ENCODE measurements at places on chromosomes 5 and 9.

DNA sequence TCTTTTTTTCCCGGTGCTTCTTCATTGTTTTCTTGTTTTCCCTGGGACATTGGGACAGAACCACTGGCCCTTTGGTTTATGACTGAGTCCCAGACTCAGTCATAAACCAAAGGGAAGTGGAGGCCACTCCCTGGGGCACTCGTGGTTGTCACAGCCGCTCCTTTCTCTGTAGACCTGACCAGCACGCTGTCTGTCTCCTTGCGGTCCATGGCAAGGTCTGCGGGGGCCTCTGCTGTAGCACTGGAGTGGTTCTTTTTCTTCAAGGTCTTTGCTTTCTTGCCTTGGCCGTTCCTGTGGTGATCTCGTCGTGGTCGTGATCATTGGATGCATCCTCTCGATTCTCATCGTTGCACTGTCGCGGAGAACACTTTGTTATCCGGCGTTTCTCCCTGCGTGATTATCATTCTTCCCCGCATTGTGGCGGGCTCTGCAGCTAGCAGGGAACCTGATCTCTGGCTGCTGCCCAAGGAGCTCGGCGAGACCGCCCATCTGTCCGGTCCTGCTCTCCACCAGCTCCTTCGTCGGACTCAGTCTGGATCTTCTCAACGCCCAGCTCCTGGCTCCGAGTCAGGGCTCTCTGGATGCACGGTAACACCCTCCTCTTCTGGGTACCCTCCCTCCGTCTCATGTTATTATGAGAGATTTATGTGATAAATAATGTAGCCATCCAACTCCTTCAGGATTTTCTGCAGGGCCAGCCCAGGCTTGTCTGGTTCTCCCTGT is 43.5 kb upstream of the MPDZ start:
- no peak for DNase-seq

DNA sequence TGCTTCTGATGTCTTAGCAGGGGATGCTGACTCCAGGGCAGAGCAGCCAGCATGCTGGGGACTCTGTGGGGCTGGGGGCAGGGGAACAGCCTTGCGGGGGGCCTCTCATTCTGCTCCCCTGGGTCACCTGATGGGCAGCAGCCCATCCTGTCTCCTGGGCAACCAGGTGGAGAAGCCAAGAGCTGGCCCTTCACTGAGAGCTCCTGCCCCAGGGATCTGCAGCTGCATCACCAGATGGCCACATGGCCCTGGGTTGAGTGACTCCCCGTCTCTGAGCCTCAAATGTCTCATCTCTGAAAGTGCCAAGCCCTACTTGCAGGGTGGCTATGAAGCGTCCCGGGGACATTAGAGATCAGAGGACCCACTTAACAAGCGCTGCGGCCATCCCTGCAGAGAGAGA is 49.1 kb downstream of the LRSAM1 start:
- DNase-seq: no peak

- DNase-seq: no peak
Measured at GRCh38 chr9:32218100-32218767, 166.2 kb upstream of the ACO1 start.

- no peak for DNase-seq
Measured at GRCh38 chr5:115749016-115749415, 67.4 kb downstream of the CDO1 start.

- no peak for DNase-seq
Measured at GRCh38 chr5:119532637-119533036, 80.3 kb downstream of the HSD17B4 start.

DNA sequence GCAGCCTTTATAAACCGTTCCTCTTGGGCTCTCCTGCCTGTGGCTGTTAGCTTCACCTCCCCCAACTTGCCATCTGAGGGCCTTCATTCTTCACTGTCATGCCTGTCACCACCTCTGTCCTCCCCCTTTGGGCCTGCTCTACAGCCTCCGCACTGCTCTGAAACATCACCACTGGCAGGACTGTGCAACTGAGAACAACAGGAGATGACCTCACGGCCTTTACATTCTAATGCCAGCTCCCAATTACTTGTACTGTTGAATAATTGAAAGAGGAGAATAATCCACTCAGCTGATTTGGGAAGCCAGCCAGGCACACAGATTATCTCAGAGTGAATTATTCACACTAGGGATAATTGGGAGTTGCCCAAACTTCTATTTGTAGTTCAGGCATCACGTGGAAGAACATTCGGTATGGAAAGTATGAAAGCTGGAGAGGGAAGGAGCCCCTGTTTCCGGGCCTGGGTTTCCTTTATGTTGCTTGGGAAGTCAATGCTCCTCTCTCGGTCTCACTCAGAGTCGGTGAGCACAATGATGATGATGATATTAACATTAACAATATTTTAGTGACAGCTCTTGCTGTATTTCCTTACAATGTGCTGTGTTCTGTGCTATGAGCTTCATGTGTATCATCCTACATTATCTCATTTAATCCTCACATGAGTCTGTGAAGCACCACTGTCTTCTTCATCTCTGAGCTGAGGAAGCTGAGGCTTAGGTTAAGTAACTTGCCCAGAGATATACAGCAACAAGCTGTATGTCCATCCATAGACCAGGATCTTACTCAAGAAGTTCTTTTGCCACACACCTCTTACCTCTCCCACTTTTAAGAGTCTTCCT is 99.3 kb upstream of the LRRTM2 start:
- no peak for DNase-seq

DNA sequence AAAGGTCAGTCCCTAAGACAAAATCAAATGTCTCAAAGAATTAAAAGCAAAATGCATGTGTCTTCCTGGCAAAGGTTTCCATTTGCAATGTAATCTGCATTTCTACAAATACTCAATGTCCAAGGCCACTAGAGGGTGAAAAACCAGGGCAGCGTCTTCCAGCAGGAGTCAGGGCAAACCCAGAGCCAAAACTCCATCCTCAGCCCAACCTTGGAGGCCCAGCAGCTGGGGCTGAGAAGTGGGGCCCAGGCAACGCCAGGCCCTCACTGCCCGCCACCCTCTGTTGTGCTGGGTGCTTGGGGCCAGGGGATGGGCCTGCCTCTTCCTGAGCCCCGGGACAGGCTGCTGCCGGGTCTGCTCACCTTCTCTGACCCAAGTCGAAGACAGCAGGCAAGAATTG is 200.1 kb downstream of the PAX5 start:
- no peak for DNase-seq

- no peak for DNase-seq
Measured at GRCh38 chr9:138077898-138078540, 200.4 kb downstream of the CACNA1B start.

DNA sequence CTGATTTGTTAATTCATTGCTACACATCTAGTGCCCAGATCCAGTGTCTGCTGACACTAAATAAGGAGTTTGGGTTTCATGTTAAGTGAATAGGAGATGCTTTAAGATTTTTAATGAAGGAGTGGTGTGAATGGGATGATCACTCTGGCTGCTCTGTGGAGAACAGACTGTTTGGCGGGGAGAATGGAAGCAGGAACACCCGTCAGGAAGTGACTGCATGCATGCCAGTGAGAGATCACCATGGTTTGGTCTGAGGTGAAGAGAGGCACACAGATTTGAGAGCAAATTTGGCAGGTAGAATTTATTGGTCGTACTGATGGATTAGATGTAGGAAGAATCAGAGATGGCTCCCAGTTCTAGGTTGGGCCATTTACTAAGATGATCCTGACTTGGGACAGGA is 19.8 kb downstream of the ATP6V0E1 start:
- no peak for DNase-seq

GRCh38 chr5:131879705-131880104 is 65.8 kb downstream of the MEIKIN start:
- DNase-seq: no peak

GRCh38 chr9:2502760-2503159 is 118.8 kb upstream of the VLDLR start:
- no peak for DNase-seq
